ENCODE measurements at places on chromosomes 3 and 15.

GRCh38 chr3:122687298-122687697 lies 6.7 kb downstream of the PARP14 start:
- no peak for DNase-seq

GRCh38 chr3:59472541-59472940 lies 422.7 kb upstream of the CFAP20DC start:
- no peak for DNase-seq

DNA sequence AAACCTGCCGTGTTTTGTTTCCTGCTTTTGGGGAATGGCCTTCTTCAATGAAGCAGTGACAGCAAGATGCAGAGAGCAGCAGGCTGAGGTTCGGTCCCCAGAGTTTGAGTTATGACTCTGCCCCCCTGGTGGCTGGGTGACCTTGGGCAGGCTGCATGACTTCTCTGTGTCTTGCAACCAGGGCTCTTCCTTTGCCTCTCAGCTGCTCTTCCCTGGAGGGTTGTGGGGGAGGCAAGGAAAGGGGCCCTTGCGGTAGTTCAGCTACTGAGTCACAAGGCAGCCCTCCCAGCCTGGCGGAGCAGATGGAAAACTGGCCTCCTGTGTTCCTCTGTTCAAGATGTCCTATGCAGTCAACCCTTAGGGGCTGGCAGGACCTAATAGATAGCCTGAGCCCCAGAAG lies 17.1 kb downstream of the CTXND1 start:
- peak; percentile 12 for DNase-seq

- no peak for DNase-seq
Observed at GRCh38 chr3:113166357-113166718, 45.0 kb upstream of the BOC start.

DNA sequence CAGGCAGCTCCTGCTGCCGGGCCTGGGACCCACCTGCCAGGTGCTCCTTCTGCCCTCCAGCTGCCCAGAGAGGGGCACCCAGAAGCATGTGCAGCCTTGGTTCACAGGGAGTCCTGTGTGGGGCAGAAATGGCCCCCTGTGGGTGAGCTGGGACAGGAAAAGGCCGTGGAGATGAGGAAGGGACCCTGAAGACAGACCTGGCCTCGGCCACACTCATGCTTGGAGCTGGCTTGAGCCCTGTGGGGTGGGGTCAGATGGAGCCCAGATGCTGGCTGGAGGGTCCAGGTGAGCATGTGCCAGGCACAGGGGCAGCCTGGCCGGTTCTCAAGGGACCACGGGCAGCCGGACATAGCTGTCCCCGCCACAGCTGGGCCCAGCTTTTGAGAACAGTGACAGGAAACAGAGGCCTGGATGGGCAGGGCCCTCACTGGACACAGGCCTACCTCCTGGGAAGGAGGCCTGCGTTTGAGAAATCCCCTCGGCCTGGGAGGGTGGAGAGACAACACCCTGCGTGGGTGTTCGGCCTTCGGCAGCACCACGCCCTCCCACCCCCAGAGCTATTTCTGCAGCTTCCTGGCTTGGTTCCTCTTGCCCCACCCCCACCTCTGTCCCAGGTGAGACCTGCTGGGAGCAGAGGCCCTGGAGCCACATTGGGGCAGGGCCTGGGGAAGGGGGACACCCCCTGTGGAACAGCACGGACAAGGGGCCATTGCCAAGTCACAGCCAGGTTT lies 132.6 kb upstream of the MEF2A start:
- no peak for DNase-seq

- DNase-seq: no peak
Observed at GRCh38 chr3:193822492-193823212, 229.6 kb downstream of the OPA1 start.

- DNase-seq: peak; percentile 10
Observed at GRCh38 chr15:57703387-57703786, 3.1 kb upstream of the POLR2M start.

DNA sequence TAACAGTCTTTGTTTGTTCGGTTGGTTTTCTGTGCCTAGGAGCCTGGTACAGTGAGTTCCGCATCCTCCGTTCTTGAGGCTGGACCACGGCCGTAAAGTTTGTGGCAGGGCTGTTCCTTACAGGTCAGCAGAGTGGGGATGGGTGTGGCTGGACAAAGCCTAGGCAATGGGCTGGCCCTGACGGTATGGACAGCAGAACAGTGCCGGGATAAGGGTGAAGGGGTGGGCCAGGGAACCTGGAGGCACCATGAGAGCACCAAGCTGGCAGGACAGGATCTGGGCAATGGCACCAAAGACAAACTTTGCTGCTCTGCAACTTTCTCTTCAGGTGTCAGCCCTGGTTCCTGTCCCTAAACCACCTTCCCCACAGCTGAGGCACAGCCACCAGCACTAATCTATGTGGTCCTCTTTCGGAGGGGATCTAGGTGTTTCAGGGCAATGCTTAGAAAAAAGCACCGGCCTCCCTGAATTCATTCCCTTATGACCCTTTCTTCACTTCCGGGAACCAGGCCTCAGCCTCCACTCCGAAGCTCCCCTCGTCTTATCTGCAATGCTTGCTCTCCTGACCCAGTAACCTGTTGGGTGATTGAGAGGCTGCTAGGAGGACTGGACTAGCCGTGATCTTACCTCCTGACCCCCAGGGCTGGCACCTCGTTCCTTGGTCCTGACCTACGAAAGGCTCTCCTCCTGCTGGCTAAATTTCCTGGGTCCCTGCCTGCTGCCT lies 54.4 kb downstream of the KLHL6 start:
- DNase-seq: no peak

- DNase-seq: no peak
Observed at GRCh38 chr3:172669021-172669420, 41.8 kb downstream of the NCEH1 start.

GRCh38 chr3:15295506-15295905 lies 36.9 kb downstream of the SH3BP5 start:
- DNase-seq: no peak

- peak; percentile 54 for DNase-seq
Observed at GRCh38 chr3:37855363-37855970, 6.2 kb upstream of the CTDSPL start.

- no peak for DNase-seq
Observed at GRCh38 chr3:50189274-50189673, 2.1 kb upstream of the GNAT1 start.

- no peak for DNase-seq
Observed at GRCh38 chr3:177594096-177594495, 396.8 kb upstream of the TBL1XR1 start.

GRCh38 chr3:124878561-124879336 lies 8.4 kb downstream of the ITGB5 start:
- DNase-seq: no peak

GRCh38 chr15:89669941-89670340 lies 9.2 kb downstream of the PLIN1 start:
- DNase-seq: no peak

DNA sequence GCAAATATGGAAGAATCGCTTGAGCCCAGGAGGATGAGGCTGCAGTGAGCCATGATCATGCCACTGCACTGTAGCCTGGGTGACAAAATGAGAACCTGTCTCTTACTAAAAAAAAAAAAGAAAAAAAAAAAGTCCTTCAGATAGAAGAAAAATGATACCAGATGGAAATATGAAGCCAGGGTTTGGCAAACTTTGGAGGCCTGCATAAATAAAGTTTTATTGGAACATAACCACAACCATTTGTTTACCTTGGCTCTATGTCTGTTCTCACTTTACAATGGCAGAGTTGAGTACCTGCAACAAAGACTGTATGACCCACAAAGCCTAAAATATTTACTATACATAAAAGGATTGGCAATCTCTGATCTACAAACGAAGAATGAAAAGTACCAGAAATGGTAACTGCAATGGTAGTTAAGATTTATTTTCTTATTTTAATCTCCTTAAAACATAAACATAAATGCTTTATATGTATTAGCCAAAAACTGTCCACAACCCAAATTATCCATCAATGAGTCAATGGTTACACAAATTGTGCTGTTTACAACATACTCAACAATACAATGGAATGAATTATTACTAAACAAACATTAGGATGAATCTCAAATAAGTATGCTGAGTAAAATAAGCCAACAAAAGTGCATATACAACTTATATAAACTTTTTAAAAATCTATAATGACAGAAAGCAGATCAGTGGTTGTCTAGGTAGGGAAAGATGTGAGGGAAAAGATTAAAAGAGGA lies 41.8 kb downstream of the GOLGB1 start:
- DNase-seq: no peak

- no peak for DNase-seq
Observed at GRCh38 chr15:52071570-52071969, 41.0 kb downstream of the BCL2L10 start.

GRCh38 chr3:17232442-17232841 lies 347.7 kb downstream of the PLCL2 start:
- no peak for DNase-seq

DNA sequence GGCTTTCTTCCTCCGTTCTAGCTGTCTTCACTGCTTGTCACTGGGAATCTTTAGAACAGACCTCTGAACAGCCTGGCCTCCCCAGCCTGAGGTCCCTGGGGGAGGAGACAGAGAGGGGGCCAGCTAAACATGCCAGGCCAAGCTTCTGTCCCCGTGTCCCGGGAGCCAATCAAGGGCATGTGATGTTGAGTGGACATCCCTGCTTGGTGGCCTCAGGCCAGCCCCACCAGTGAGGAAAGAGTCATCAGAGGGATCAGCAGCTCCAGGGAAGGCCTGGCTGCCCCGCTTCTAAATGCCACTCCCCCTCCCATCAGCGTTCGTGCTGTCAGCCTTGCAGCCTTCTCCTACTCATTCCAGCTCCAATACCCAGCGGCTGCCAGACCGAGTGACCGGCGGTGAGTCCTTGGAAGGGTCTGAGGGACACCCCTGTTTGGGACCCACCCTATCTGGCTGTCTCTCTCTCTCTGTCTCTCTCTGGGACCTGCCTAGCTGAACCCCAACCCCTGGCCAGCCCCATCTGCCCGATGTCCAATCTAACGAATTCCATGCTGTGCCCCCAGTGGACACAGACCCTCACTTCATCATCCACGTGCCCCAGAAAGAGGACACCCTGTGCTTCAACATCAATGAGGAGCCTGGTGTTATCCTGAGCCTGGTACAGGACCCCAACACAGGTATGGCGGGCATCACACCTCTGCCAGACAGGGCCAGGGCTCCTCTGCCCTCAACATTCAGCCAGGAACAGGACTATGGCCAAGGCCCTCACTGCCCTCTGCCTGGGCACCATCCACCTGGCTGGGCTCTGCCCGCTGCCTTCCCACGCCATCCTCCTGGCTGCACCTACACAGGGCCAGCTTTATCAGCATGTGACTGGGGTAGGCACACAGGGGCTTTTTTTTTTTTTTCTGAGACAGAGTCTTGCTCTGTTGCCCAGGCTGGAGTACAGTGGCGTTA lies 6.6 kb upstream of the ITIH3 start:
- DNase-seq: no peak

DNA sequence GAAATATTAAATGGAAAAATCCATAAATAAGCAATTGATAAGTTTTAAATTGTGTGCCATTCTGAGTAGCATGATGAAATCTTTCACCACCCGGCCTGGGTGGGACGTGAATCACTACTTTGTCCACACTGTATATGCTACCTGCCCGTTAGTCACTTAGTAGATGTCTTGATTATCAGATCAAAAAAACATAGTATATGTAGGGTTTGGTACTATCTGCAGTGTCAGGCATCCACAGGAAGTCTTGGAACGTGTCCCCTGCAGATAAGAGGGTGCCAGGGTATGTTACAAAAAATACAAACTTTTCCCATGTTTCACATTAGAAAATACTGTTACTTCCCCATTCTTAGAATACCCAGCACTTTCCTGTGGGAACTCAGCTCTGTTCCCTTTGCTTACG lies 35.2 kb downstream of the FAM81A start:
- DNase-seq: no peak

DNA sequence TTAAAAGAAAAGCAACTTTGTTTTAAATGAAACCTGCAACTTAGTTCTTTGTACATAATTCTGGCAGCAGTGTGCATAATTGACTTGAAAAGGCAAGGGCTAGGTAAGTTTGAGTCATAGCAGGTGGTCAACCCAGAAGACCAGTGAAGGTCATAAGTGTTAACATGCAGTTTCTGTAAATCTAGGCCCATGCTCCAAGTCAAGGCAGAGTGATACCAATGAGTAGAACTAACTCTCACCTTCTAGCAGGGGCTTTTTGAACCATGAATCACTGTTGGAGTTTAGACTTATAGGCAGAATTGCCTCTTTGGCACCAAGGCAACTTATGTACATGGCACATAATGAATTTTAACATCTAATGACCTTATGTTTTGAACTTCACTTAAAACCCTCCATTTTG lies 29.5 kb upstream of the IL20RB start:
- DNase-seq: no peak

GRCh38 chr15:35062738-35063099 lies 22.4 kb downstream of the NANOGP8 start:
- DNase-seq: no peak

- no peak for DNase-seq
Observed at GRCh38 chr3:100779480-100779879, 70.2 kb downstream of the TFG start.

DNA sequence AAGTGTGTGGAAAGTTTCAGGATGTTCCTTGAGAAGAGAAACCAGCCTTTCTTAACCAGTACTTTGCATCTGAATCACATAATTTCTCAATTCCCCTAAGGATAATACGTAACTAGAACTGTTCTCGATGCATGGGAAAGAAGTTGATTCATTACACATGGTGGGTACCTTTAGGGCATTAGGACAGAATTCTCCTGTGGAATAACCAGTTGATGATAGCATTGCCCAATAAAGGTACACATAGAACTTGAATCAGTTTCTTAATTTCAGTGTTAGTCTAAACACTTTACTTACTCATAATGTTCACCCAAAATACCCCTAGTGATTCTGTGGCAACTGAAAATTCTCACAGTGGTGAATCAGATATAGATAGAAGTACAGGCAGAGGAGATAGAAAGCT lies 1030.9 kb downstream of the ROBO1 start:
- DNase-seq: no peak

DNA sequence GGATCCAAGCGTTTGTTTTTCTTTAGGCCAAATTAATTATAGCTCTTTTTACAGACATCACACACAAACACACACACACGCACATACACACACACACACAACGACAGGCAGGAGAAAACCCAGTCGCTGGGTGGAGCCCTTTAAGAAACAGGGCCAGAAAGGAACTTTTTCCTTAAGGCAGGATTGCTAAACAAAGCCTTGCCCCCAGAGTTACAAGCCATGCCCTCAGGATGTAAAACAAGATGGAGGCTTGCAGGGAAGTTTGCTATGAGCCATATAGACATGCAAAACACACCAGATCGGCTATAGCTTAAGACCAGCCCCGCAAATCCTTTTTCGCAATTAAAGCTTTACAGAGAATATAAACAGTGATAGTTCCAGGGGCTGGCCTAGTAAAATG lies 16.3 kb upstream of the IQCF2 start:
- DNase-seq: no peak

GRCh38 chr3:159798951-159799350 lies 189.7 kb upstream of the IL12A start:
- DNase-seq: no peak

DNA sequence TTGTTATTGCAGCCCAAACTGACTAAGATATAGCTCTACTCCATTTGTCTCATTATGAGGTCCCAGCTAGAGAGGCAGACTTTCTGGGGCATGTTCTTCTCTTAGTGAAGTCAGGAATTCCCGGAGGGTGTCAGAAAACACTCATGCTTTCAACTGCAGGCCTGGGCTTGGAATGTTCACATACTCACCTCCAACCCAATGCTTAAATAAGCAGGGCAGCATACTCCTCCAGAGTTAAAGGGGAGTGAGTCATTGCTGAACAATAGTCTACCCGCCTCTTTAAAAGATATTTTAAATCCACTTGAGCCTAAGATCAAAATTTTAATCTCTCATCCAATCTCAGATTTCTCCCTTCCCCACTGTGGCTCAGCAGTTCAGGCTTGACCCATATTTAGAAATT lies 167.8 kb upstream of the DPH6 start:
- no peak for DNase-seq

GRCh38 chr3:182983876-182984275 lies 3.5 kb upstream of the DCUN1D1 start:
- DNase-seq: no peak
